Activated naive CD8-positive, alpha-beta T cell treated with anti-CD3 and anti-CD28 coated beads, Interleukin-2, amount 50 U/mL, for 16 hours (primary cell): ENCODE measurements at places on chromosomes 7 and 10.

- DNase-seq, result no peak
Measured at GRCh38 chr10:127151541-127151940, 44.9 kb downstream of the INSYN2A start.

- no peak for DNase-seq
Measured at GRCh38 chr7:47470567-47471357, 111.1 kb downstream of the TNS3 start.

GRCh38 chr10:10804061-10804460 is 213.6 kb upstream of the CELF2 start:
- DNase-seq, result no peak

DNA sequence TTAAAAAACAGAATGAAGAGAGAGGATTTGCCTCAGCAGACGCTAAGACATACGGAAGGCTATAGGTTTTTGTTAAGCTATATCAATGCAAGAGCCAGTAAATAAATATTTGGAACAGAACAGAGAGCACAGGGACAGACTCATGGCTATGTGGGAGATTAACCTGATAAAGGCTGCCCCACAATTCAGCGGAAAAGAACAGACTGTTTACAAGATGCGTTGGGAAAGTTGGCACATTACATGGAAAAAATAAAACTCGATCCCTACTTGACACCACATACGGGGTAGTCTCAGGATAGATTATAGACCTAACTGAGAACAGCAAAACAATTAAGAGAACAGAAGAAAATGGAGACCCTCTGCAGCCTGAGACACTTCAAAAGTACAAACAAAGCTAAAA is 10.8 kb downstream of the KCNH2 start:
- no peak for DNase-seq

DNA sequence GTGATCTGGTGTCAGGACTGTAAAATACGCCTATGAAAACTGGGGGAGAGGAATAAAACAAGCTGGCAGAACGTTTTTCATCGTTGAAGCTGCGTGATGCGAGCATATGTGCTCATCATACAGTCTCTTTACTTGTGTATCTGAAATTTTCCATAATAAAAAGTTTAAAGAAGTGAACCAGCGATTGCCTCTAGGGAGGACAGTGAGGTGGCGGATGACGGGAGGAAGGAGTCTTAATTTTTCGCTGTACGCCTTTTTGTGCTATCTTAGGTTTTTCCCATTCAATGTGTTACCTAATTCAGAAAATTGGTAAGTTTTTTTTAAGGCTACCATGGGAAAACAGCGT is 891 bp upstream of the WAPL start:
- no peak for DNase-seq

GRCh38 chr7:84783141-84783778 is 403.6 kb downstream of the SEMA3D start:
- no peak for DNase-seq

DNA sequence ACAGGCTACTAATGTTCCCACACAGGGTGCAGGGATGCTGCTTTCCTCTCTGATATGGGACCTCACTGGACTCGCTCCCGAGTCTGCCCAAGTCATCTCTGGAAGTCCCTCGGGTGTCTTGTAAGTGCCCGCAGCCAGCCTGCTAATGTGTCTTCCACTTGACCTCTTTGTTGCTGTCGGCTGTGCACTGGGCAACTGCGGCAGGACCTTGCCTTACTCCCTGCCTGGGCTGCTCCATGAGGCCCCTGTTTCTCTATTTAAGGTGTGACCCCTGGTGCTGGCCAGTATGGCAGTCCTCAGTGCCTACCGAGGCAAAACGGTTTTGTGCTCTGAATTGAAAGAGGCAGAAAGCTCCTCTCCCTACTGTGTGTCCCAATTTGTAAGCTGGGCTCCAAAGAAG is 88.8 kb upstream of the DUSP5 start:
- no peak for DNase-seq

DNA sequence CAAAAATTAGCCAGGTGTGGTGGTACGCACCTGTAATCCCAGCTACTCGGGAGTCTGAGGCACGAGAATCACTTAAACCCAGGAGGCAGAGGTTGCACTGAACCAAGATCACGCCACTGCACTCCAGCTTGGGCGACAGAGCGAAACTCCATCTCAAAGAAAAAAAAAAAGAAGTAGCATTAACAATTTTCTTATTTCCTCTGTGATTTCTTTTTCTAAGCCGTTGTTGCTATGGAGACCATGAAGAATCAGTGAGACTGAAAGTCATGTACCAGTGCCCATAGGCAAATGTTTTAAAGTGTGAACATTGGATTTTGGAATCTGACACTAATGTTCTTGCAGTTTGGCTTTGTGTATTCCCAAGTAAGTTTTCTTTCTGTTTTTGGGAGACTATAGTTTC is 18.4 kb upstream of the MAP3K8 start:
- no peak for DNase-seq

GRCh38 chr10:21092683-21093524 is 195.8 kb upstream of the NEBL start:
- no peak for DNase-seq

DNA sequence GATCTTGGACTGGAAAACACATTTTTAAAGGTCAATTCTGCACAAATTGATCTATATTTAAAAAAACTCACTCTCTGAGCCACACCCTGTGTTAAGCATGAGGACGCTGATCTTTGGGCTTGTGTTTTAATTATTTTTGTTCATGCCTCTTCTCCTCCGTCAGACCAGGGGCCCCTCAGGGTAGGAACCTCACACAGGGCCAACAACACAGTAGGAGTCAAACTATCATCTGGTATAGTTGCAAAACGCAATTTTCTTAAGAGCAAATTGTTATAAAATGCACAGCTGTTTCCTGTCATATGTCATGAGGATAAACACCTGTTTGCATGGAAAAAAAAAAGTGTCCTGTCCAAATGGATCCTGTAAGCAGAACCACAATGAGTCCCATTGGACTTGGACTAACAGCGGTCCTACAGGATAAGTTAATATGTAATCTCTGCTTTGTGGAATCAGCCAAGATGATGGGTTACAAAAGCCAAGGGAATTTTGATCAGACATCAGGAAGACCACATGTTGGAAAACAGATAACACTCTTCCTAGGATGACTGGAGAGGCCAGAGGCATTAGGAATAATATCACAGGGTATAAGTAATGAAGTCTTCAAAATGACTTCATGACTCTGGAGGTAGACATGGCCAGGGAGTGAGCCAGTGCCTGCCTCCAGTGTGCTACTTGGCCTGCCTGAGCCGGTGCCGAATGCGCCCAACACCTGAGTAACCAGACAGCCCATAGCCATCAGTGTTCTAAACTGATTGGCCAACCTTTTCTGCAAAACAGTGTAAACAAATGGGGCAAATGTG is 184.9 kb upstream of the ADCY1 start:
- no peak for DNase-seq

- no peak for DNase-seq
Measured at GRCh38 chr10:87861566-87861952, 1.8 kb downstream of the KLLN start.
